ENCODE measurements at places on chromosomes 6 and 20.

- DNase-seq, result no peak
Measured at GRCh38 chr6:106959985-106960384, 14.5 kb downstream of the CD24 start.

DNA sequence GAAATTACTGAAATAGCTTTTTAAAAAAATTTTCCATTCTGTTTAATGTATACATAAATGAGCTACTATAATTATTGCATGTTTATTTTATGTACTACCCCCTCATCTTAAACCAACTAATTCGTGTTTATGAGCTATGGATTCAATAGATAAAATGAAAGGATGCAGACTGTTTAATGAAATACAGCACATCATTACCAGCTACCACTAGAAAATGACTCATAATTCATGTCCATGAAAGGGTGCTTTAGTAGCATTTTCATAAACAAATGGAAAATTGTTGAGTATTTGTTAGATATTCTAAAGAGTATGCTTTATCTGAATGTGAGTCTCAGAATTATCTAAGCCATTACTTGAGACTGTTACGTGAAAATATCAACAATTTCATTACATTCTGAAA is 1590.1 kb downstream of the HACE1 start:
- DNase-seq, result no peak

GRCh38 chr20:38084425-38084951 is 50.9 kb downstream of the RPRD1B start:
- DNase-seq, result no peak

GRCh38 chr6:21777846-21778245 is 184.3 kb downstream of the SOX4 start:
- no peak for DNase-seq

DNA sequence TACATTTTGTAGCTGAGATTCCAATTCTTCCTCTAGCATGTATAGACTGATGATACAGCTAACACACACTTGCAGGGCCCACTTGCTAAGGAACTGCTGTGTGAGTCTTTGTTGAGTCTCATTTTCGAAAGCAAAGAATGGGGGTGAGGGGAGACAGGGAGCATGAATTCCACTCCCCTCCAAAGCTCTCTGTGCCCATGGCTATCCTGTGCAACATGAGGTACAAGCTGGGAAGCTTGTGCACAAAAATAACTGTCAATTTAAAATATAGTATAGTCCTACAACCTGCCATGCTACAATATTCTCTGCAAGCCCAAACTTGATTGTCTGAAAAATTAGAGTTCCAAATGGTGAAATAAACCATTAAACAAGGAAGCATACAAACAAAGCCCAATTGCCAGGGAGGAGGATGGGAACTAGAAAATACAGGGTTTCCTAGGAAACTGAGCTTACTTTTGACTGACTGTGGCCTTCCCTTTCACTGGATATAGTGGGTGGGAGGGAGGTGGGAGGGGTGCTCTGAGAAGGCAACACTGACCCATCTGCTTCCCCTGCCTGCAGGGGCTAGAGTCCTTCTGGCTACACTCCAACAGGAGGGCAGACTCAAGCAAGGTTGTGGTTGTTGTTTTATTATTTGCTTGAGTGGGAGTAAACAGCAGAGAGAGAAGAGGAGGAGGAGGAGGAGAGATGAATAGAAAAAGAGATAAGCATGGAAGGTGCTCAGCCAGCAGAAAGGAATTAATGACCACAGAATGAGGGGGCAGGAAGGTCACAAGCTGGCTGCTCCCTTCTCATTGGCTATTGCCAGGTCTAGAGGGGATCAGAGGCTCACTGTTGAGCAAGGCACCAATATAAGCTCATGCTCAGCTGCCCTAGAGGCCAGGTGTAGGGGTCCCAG is 84.6 kb downstream of the FYN start:
- no peak for DNase-seq

- DNase-seq, result no peak
Measured at GRCh38 chr20:31670371-31671228, 32.9 kb downstream of the COX4I2 start.

GRCh38 chr6:77173472-77174074 is 289.7 kb downstream of the HTR1B start:
- DNase-seq, result no peak

- no peak for DNase-seq
Measured at GRCh38 chr20:47723322-47723721, 62.0 kb downstream of the SULF2 start.

- DNase-seq, result no peak
Measured at GRCh38 chr6:85431271-85431670, 18.6 kb upstream of the NT5E start.

DNA sequence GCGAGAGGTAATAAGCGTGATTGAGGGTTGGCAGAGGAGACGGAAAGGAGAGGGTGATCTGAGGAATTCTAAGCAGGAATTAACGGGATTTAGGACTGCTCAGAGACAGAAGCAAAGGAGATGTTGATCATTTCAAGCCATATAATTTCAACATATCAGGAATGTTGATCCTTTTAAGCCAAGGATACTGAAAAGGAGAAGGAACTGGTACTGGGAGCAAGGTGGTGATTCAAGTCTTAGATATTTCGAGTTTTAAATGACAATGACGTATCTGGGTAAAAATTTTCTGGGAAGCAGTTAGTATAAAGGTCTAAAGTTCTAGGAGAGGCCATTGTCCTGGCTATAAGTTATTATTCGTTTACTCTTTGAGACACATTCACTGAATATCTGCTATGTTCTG is 91.3 kb upstream of the OGFRL1 start:
- DNase-seq, result no peak

GRCh38 chr6:23663096-23663495 is 462.9 kb upstream of the NRSN1 start:
- DNase-seq, result no peak

DNA sequence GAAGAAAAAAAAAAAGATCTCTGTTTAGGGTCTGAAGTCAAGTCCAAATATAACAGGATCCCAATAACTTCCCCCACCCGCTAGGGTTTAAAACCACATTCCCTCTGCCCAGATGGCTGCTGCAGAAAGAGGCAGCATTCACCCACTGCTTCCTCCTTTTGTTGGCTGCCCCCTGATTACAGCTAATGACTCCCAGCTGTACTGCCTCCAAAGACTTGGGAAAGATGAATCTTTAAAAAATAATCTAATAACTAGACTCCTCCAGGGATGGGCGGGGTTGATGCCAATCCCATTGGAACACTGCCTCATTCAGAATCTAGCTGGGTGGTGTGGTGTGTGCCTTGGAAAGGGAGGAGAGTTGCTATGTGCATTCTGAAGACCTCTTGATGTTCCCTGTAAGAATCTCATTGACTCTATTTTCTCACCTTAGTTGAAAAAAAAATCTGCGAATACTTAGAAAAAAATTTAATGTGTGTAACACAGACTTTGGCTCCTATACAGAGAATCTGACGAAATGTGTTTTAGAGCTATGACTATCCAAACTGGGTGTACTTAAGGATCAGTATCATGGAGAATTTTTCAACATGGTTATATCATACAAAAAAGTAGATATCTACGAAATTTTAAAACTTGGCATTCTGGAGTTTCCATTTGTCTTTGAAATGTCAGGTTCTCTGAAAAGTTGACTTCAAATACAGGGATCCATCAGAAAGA is 174.0 kb downstream of the RNF144B start:
- no peak for DNase-seq

DNA sequence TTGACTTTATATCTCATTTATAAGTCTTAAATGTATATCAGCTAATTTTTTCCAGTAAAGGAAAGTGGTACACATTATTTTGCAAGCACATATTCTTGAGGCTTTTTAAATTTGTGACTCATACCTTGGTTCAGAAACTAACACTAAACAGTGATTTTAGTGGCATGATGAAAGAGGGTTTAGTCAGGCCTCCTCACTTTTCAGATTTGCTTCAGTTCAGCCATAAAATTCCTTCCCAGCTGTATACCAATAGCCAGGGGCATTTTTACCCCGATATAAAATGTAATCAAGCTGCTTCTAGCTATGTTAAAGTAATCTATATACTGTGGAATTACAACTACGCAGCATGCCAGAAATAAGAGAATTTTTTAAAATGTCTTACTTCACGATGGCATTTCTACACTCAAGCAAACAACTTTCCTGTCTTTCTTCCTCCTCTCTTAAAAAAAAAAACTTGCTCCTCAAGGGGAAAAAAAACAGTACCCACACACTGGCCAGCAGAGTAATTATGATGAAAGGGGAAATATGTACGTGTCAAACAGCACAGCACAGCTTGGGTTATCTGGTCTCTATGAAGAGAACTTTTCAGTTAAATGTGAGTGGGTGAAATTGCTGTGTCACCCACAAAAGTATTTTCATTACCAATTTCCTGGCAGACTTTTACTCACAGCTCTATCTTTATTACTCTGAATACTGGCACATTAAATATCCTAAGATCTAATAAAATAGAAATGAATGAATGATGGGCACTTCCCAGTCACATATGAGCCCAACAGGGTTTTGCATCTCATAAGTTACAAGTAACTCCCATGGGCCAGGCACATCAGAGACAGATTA is 244.8 kb upstream of the TENT5A start:
- DNase-seq, result no peak

DNA sequence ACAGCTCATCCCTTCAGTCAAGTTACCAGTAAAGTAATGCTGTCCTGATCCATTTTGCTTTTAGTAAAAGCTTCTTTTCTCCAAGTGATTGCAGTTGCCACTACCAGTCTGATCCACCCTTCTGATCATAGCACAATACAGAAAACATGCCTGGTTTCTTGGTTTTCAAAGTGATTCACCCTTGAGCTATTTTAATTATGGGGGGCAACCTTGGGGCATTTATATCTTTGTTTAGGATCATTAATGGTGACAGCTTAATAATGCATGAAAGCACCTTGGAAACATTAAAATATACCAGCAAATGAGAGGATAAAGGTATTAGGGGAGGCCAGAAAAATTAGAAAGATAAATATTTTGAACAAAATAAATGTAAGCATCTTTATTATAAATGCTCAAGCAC is 38.4 kb downstream of the LRRC1 start:
- DNase-seq, result no peak

DNA sequence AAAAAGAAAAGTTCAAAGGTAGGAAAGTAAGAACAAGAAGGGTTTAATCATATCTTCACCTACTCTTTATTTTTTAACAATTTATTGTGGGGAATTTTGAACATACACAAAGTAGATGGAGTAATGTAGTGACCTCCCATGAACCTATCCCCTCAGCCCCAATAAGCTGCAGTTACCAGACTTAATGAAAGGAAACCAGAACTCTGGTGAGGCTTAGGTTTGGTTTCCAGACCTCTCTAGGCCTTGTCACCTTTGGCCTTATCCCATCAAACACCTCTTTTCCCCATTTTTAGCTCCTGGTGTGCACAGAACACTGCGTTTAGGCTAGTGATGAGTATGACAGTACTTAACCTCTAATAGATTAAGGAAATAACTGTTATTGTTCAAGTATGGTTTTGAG is 42.0 kb downstream of the CBFA2T2 start:
- DNase-seq, result no peak

DNA sequence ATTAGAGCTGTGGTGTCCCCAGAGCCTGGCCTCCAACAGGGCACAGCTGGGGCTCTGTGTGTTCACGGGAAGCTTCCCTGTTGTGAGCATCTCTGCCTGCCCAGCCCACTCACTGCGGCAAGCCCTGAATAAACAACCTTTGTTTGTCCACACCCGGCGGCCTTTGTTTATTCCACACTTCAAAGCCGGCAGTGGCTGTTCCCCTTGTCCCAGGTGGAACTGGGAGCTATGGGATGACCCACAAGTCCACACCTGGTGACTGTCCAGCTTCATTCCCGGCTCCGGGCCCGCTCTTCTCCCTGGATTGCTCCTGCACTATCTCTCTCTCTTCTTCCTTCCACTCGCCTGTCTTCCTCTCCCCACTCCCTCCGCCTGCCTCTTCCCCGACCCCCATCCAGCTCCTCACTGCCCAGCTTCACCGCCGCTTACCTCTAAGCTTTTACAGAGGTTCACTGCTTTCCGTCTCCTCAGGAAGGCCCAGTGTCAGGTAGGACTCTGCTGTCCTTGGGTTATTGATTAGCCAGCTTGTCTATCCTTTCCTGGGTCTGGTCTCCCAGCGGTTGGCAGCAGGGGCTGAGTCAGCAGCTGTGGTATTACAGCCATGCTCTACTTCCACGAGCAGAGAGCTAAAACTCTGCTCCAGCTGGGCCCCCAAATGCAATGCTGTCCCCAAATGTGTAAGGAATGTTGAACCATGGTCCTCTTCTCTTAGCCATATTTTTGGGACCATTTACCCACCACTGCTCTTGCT is 17.8 kb downstream of the DACT2 start:
- DNase-seq, result no peak

GRCh38 chr6:162124710-162125435 is 602.7 kb downstream of the PRKN start:
- DNase-seq, result no peak
